ENCODE measurements at places on chromosomes 12 and 14.

DNA sequence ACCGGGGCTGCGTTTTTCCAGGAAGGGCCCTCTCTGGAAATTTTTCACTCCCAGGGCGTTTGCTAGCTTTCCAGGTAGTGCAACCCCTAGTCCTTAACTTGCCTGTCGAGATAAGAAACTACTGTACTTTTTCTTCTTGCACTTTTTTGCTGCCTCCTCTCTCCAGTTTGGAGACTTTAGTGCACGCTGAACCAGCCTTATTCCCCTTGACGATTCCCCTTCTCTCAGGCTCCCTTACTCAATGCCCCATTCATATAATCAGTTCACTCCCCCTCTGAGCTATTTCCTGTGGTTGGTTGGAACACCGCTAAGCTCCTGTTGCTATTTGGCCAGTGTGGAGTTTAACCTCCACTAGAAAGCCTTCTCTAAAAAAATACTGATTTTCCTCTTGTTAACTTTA is 682 bp downstream of the CREBL2 start:
- peak; percentile 7 for DNase-seq

DNA sequence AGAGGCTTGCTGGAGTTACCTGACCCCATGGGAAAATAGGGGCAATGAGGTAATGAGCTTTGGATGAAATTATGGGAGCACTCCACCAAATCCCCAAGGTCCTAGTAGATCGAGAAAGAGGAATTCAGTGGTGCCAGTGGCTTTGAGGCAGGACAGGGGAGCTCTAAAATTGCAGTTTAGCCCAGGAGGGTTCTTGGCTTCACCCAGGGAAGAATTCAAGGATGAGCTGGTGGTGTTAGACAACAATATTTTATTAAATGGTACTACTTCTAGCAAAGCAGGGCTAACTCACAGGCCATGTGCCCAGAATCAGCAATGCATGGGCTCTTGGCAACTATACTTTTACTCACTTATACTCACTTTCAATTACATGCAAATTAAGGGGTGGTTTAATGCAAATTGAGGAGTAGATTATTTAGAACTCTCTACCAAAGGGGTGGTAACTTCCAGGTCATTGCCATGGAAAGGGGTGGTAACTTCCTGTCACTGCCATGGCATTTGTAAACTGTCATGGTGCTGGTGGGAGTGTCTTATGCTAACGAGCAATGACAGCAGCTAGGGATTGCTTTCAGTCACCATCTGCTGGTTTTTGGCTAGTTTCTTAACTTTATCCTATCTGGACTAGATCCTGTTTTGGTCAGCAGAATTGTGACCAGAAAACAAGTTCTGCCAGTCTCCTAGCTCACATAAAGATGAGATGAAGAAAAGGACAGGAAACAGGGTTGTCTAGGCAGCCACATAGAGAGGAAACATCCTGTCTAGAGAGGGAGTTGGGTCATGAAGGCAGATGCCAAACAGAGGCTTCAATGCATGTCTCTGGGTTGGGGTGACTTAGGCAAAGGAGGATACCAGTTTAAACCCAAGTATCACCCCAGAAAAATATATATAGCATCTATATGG is 64.7 kb downstream of the ZNF641 start:
- DNase-seq, result peak; percentile 45

DNA sequence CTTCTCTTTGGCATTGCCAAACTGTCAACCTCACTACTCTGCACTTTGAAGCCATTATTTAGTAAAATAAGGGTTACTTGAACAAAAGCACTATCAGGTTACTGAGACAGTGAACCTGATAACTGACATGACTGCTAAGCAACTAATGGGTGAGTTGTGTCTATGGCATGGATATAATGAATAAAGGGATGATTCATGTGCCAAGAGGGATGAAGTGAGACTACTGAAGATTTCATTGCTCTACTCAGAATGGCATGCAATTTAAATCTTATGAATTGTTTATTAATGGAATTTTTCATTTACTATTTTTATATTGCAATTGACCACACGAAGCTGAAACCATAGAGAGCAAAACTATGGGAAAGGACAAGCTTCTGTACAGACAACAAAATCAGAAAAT is 74.4 kb downstream of the CEP128 start:
- DNase-seq, result no peak

DNA sequence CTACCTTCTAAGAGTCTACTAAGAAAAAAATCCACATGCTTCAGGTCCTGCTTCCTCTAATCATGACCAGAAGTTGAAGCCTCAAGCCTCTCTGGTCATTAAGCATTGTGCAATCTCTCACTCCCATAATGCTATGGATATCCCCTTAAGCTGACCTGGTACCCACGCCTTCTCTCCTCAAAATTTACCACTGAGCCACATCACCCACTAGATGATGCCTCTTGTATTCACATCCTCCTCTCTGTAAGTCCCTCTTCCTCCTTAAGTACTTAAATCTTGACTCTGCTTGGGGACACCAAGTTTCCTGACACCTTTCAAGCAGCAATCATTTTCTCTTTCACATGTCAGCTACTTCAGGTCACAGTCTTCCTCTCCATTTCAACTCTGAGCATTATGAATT is 9.8 kb downstream of the GALNT4 start:
- DNase-seq, result no peak

- no peak for DNase-seq
These were observed 274.2 kb downstream of the TTC6 start for GRCh38 chr14:37869633-37870032.

- no peak for DNase-seq
These were observed 212.5 kb downstream of the CRADD start for GRCh38 chr12:93889516-93890212.
